Activated CD8-positive, alpha-beta memory T cell treated with anti-CD3 and anti-CD28 coated beads, Interleukin-2, amount 10 ng/mL, durations not matched to agents 7 days and 5 days (primary cell): ENCODE measurements at places on chromosomes 12 and 14. TPM values are rescaled to one million over a fixed set of nuclear protein-coding genes. Genes with fewer than 3 reads are reported as not detected.
A peak's percentile ranks its signal among the peaks of the same experiment; 100 is the strongest.

The TAS2R8 gene
- not detected for total RNA-seq

DNA sequence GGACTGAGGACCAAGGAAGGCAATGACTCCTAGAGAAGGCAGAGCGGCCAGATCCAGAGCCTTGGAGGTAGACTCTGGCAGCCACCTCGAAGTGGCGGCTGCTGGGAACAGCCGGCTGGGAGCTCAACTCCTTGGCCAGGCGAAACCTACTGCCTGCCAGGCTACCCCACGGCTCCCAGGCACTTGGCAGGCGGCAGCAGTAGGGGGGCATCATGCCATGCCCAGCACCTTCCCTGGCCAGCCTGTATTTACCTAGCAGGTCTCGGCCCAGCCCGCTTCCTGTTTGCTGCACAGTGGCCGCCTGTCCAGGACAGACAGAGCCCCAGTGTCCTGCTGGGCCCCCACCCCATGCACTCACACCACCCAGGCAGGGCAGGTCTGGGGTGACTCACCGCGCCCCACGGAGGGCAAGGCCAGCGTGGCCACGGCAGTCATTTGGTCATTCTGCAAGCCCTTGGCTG lies 10.2 kb downstream of the TRPV4 start:
- DNase-seq, result no peak

DNA sequence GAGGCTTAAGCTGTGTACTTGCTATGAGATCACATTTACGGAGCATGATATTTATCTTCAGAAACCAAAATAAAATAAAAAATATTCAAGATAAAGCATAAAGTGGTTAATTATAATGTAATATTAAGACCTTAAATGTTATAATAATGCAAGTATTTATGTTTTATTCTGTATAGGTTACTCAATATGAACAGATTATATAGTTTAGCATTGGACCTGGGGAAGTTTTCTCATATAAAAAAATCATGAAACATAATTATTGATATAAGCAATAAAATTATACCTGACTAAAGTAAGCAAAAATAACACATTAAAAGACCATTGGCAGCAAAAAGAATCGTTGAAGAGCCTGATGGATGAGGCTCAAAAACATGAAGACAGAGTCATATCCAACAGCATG lies 516.2 kb downstream of the SLC16A7 start:
- no peak for DNase-seq

The TMEM179 gene
- not detected for total RNA-seq

DNA sequence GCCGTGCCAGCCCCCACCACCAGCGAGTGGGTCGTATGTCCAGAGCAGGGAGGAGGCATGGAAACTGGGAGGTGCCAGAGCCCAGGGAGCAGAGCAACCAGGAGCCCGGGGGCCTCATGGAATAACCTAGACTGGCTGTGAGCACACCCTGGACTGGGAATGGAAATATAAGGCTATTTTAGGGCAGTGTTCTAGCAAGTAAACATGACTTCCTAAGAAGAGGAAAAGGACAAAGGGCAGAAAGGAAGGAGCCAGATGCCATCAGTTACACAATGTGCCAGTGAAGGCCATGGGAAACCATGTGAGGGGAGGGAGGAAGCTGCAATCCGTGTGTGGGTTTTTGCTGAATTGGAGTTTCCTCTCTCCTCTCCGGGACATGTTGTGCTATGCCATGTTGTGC lies 18.7 kb upstream of the CPM start:
- DNase-seq, result no peak

DNA sequence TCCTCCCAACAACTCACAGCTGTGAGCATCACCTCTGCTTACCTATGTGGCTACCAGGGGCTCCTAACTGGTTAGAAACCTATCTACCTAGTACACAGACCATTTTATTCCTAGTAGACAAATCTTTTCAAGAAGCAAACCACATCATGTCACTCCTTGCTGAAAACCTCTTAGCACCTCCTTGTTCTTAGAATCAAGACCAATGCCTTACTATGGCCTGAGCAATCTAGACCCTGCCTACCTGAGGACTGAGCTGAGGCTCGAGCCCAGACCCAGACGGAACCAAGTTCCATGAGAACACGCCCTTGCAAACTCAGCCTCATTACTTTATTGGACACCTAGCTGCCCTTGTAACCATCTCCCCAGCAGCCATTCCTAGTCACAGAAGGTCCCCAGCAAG lies 32.6 kb downstream of the CMKLR1 start:
- DNase-seq, result no peak

The PTPRO gene
- total RNA-seq, result 0.26 TPM

- no peak for DNase-seq
These were observed 134.7 kb downstream of the FGD4 start for GRCh38 chr12:32533971-32534590.

The TUBA1C gene
- 264 TPM for total RNA-seq

The MCRS1 gene
- 70.1 TPM for total RNA-seq

- no peak for DNase-seq
These were observed 127.2 kb downstream of the BCAT1 start for GRCh38 chr12:24821691-24822090.

DNA sequence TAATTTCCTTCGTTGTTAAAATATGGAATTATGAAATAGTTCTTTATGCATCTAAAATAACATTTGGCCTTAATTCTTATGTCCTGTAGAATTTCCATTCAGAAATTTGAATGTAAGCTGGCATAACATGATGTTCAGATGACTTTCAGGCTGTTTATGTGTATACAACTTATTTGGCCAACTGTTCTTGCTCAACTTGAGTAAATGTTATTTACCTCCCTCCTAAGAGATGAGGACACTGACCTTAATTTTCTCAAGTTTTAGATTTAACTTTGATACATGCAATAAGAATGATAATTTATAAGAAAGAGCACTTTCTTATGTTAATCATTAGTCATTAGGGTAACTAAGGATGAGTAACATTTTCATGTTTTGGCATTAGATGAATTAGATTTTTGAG lies 365.4 kb downstream of the AEBP2 start:
- DNase-seq, result no peak

DNA sequence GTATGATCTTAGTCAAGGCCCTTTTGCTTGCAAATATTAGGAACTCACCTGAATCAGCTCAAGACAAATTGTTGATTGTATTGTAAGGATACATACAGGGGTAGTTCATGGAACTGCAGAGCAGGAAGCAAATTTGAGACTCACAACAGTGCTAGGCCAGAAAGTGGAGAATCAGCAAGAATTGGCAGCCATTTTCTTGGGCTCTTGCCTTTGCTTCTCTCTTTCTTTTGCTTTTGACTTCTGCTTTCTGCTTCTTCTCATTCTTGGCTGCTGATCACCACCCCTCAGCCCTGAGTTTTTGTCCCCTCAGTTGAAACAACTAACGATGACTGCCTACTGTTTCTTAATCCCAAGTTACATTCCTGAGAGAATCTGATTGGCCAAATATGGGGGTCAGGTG lies 34.8 kb downstream of the KCNK13 start:
- no peak for DNase-seq

The MORN3 gene
- 1.2 TPM for total RNA-seq

The REM2 gene
- 0.26 TPM for total RNA-seq

DNA sequence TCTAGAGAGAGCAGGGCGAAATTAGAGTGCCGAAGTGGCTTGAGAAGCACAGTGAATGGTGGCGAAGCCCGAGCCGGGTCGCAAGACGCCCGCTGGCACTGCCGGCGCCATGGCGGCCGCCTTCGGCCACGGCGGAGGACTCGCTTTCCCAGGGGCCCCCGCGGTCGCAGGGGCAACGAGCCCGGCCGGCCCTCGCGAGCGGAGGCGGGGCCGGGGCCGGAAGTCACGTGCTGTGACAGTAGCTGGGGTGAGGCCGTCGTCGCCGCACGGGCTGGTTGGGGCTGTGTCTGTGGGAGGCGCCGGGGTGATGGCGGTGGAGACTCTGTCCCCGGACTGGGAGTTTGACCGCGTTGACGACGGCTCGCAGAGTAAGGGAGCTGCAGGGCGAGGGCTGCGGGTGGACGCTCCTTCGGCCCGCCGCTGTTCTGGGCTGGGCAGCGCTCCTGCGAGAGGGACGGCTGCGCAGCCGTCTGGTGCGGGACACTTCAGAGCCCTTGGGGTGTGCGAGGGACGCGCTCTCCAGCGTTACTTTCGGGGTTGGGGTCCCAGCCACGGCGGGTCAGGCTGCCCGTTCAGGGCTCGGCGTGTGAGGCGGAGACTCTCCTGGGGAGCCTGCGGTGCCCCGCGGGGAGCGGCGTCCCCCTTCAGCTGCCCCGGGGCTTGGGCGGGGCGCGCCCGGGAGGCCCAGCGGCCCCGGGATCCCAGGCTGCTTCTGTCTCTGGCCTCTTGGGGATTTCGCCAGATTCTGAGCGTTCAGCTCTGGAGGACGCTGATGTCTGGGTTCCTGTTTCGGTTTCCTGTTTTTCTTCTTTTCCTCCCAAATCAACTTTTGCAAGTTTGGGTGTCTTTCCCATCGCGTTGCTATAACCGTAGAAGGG lies at the start of gene WASHC4:
WASHC4 (plus strand) TSS at position 238 of the 878 bp plus-strand sequence; CDS start at position 308, 70 bp downstream.
- DNase-seq, result peak; percentile 96

- DNase-seq, result no peak
These were observed 112.8 kb downstream of the DUSP6 start for GRCh38 chr12:89239534-89239933.

- no peak for DNase-seq
These were observed 119.6 kb upstream of the EEA1 start for GRCh38 chr12:93048656-93049055.

DNA sequence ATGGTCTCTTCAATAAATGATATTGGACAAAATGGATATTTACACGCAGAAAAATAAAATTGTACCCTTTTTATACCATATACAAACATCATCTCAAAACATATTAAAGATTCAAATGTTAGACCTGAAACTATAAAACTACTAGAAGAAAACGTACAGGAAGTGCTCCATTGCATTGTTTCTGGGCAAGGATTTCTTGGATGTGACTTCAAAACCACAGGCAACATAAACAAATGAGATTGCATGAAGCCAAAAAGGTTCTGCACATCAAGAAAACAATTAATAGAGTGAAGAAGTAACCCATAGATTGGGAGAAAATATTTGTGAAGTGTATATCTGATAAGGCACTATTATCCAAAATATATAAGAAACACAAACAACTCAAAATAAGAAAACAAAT lies 812.4 kb downstream of the NRXN3 start:
- no peak for DNase-seq

The SLC17A8 gene
- total RNA-seq, result not detected

DNA sequence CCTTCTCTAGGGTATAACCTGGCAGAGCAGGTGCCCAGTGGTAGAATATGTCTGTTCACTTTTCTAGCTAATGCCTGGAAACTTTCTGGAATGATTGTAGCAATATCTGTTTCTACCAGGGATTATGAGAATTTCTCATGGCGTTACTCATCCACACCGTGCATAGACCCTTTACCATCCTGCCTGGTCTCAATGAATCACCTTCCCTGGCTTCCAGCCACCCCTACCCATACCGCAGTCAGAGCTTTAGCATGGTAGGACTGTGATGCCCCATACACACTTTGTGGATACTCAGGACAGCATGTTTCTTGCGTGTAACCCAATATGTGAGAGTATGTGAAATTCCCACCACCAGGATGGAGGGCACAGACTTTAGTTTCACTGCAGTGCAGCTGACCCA lies 45.4 kb downstream of the TUNAR start:
- DNase-seq, result no peak
